ENCODE measurements at places on chromosomes 7 and 10.

DNA sequence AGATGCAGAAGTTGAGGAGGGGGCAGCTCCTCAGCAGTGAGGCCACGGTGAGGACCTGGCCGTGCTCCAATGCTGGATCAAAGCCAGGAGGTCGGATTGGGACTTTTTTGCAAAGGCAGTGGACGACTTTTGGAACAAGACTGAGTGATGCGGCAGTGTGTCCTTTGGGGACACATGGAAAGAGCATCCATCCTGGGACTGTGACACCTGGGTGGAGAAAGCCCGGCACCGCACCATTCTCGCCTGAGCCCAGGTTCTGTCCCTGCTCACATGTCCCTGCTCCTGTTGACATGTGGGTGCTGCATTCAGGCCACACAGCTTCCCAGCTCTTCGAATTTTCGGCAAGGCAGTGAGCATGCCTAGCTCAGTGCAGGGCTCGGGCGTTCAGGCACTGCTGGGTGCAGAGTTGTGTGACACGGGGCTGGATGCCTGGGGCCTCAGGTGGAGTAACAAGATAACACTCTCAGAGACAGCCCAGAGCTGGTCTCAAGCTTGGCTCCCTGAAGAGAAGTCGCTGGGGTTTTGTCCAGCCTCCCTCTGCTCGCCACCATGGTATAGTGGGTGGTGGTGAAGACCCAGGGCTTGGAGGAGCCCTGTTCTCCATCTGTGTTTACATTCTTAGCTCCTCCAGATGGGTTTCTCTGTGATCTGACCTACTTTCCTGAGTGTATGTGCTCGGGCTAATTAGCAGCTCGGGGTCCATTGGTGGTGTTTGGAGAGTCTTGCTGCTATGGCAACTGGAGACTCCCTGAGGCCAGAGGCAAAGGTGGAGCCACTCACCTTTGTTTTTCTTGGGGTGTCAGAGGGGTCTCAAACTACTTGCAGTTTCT lies 111.7 kb upstream of the BTBD16 start:
- DNase-seq, result no peak

DNA sequence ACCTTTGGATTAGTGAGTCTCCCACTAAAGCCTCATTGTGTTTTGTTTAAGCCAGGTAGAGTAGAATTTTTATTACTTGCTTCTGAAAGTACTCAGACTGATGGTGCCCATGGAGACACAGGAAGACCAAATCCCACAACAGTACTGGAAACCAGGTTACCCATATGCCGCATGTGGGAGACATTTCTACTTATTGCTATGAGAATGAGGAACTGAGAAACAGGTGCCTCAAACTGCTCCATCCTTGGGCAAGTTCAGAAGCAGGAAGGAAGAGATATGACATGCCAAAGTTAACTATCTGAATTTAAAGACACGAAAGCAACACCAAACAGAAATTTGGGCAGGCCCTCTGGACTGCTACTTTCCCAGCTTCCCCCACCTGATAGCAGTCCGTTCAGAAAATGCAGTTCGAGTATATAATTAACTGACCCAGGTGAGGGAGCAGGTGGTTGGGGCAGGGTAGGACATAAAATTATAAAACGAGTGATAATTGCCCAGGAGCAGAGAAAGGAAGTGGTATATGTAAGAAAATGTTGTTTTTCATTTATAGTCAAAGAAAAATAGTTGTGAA lies 382.3 kb upstream of the MTPN start:
- no peak for DNase-seq

DNA sequence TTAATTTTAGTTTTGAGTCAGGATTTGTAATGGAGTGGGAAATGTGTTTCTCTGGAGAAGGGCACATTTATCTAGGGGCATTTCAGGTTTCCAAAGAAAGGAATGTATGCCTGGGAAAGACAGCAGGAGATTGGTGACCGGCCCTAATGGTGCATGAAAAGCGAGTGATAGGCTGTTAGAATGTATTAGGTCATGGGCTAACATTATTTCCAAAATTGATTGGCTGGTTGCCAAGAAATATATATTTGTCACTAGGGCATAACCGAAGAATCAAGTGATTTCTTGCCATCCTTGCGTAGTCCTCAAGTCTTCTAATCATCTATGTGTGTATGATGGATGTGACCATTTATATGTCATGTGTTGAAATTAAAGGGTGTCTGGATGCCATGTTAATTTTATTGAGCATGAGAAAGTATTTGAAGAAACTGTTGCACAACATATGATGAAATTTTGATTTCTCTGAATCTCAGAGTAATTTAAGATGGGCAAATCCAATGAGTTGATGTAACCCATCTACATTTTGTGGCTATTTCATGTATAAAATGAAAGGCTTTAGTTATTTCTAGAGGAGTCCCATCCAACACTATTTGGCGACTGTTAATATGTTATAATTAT lies 248.4 kb downstream of the BMPER start:
- DNase-seq, result no peak

DNA sequence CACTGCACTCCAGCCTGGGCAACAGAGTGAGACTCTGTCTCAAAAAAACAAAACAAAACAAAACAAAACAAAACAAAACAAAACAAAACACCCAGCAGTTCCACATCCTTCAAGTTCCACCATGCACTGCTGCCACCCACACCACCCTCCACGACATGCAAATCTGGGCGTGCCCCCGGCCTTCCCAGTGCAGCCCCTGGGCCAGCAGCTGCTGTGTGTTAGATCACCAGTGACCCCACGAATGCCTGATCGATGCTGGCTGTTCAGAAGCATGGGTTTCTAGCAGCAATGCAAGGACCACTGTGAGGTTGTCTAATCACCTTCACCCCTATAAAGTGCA lies 36.3 kb downstream of the ELFN1 start:
- DNase-seq, result no peak

- DNase-seq, result no peak
These were observed 6.4 kb upstream of the MYL10 start for GRCh38 chr7:101635484-101635883.

DNA sequence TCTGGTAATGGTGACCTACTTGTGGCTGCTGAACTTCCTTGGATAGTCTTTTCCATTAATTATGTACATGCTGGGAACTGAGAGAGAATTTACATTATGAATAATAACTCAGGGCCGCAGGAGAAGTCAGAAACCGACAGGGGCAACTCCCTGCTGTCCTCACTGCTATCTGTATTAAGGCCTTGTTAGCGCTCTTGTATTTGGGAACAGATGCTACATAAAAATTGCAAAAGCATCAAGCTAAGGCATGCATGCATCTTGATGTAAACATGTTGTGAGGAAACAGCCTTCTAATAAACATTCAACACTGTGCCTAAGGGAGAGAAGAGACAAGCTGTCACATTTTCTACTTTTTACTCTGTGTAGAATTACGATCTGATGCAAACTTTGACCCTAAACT lies 158.4 kb downstream of the PARD3 start:
- DNase-seq, result no peak

GRCh38 chr10:128470321-128470965 lies 344.2 kb upstream of the MKI67 start:
- no peak for DNase-seq

- DNase-seq, result no peak
These were observed 28.5 kb downstream of the DNAJB9 start for GRCh38 chr7:108598153-108598552.
